ENCODE measurements at places on chromosomes 16 and 17.

DNA sequence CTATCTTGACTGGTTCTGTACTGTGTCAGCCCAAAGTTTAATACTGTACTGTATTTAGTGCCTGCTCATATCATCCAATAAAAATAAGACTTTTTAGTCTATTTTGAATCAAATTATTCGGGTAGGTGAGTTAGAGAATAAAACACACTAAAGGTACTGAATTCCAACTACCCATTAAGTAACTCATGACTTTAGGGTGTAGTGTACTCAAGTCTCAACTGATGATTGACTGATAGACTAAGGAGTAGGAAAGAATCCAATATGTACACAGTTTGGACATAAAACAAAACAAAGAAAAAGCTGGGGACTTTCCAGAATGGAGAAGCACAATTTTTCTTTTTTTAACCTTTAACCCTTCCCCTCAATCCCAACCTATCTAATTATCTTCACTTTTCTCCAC lies 4.1 kb downstream of the EZH1 start:
- DNase-seq: no peak

GRCh38 chr16:22356930-22357634 lies 17.3 kb downstream of the CDR2 start:
- no peak for DNase-seq

DNA sequence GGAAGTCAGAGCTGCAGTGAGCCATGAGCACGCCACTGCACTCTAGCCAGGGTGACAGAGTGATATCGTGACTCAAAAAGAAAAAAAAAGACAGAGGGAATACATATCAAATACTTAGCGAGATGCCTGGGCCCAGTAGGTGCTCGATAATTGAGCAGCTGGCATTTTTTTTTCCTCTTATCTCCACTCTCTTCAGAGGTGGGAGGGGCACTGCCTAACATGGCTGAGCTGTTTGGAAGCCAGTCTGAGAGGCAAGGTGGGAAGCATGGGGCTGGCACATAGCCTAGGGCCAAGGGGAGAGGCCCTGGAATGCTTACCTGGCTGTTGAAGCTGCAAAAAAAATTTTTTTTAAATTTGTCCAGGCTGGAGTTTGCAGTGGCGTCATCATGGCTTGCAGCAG lies 38.4 kb downstream of the HIC1 start:
- no peak for DNase-seq

DNA sequence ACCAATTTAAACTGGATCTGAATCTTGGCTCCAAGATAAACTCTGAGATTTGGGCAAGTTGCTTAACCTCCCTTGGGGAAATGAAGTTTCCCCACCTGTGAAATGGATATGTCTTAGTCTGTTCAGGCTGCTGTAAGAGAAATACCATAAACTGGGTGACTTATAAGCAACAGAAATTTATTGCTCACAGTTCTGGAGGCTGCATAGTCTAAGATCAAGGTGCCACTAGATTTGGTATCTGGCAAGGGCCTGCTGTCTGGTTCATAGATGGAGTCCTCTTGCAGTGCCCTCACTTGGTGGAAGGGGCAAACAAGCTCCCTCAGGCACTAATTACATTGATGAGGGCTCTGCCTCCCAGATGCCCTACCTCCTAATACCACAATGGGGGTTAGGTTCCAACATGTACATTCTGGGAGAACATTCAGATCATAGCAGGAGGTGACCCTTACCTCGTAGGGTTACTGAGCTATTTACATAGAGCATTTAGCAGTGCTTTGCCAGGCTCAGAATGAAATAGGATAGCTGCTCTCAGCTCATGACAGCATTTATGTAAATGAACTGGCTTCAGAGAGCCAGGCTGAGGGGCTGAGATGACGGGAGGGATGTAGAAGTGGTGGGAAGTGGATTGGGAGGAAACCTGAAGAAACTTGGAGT lies 83.9 kb downstream of the SPECC1 start:
- DNase-seq: no peak

- peak; percentile 19 for DNase-seq
These were observed 63.3 kb upstream of the MTMR4 start for GRCh38 chr17:58577696-58578095.

- DNase-seq: no peak
These were observed 320.1 kb downstream of the CBLN1 start for GRCh38 chr16:48961546-48961945.

- DNase-seq: no peak
These were observed 123.4 kb downstream of the DYNLRB2 start for GRCh38 chr16:80664226-80664625.

DNA sequence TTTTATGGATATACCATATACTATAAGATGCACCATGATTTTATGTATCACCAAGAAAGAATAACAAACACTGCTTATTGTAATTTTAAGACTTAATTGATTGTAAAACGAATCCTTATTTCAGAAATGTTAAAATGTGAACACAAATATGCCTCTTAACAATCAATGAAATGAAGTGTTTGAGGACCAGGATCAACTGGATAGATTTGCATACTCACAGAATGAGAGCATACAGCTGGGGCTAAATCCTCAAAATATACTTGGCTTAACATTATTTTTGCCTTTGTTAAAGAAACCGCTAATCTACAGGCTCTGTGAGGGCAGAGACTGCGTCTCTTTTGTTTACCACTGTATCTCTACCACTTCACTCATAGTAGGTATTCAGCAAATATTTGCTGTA lies 93.6 kb downstream of the SPACA3 start:
- no peak for DNase-seq
